IMR-90 (cell line): ENCODE measurements at places on chromosomes 16 and 17. TPM values are rescaled to one million over a fixed set of nuclear protein-coding genes. Genes with fewer than 3 reads are reported as not detected.

Gene RNF112
- 1.7 and 2.5 TPM in 2 replicates for total RNA-seq

Gene TEX19
- under 0.01 and 0.28 TPM in 2 replicates for total RNA-seq

Gene TBC1D3H
- total RNA-seq = not detected in 2 replicates

Gene KRTAP4-7
- total RNA-seq = not detected in 2 replicates

Gene AHSP
- total RNA-seq = not detected in 2 replicates

Gene CNGB1
- not detected in 2 replicates for total RNA-seq

Gene CD79B
- not detected in 2 replicates for total RNA-seq

Gene PRR35
- total RNA-seq = not detected in 2 replicates

Gene CLEC19A
- total RNA-seq = not detected in 2 replicates

Gene SCN4A
- total RNA-seq = not detected in 2 replicates

Gene CHST5
- not detected in 2 replicates for total RNA-seq

Gene DNAAF8
- total RNA-seq = 0.54 and 0.56 TPM in 2 replicates

Gene OR3A2
- not detected in 2 replicates for total RNA-seq

Gene SOX9
- total RNA-seq = 4.1 and 8.3 TPM in 2 replicates

Gene RASL10B
- 3.6 and 4.7 TPM in 2 replicates for total RNA-seq

Gene HOXB5
- total RNA-seq = 0.54 and 0.56 TPM in 2 replicates

Gene KRTAP4-4
- total RNA-seq = not detected in 2 replicates

Gene HBA1
- not detected in 2 replicates for total RNA-seq

Gene TP53TG3F
- total RNA-seq = not detected in 2 replicates

Gene C16orf95
- 1.9 and 2.0 TPM in 2 replicates for total RNA-seq

Gene FNDC8
- total RNA-seq = not detected in 2 replicates

Gene HOXB6
- total RNA-seq = 11.1 and 11.9 TPM in 2 replicates

Gene PRSS33
- total RNA-seq = not detected in 2 replicates

Gene HIC1
- 10.0 and 10.4 TPM in 2 replicates for total RNA-seq

Gene MYH8
- total RNA-seq = not detected in 2 replicates

Gene NPW
- 0.18 TPM in 1 of 2 replicates, not detected in the other for total RNA-seq

Gene CDH5
- not detected in 2 replicates for total RNA-seq

Gene CDH1
- total RNA-seq = under 0.01 TPM in 1 of 2 replicates, not detected in the other

Gene MMP2
- total RNA-seq = 164 and 240 TPM in 2 replicates

Gene SLC38A8
- not detected in 2 replicates for total RNA-seq

Gene TLCD3B
- total RNA-seq = not detected in 2 replicates

Gene CCNF
- total RNA-seq = 19.2 and 20.1 TPM in 2 replicates
